Activated B cell treated with CpG ODN at 0.5 μM for 24 hours (primary cell): ENCODE measurements at places on chromosomes 2 and 18.

DNA sequence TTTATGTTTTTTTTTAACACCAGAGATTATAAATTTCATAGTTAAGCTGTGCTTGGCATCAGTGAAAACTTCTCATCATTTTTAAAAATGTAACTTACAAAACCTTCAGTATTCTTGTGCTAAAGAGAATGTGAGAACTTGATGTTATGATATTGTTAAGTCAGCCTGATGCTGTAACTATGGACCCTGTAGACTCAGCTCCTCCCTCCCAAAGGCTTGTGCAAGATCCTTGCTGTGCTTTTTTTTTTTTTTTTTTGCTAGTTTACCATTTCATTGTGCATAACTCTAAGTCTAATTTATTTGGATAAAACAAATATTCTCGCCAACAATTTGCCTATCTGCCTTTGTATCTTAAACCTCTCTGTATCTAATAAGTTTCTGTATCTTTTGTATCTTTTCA lies 12.9 kb upstream of the TFPI start:
- no peak for DNase-seq

DNA sequence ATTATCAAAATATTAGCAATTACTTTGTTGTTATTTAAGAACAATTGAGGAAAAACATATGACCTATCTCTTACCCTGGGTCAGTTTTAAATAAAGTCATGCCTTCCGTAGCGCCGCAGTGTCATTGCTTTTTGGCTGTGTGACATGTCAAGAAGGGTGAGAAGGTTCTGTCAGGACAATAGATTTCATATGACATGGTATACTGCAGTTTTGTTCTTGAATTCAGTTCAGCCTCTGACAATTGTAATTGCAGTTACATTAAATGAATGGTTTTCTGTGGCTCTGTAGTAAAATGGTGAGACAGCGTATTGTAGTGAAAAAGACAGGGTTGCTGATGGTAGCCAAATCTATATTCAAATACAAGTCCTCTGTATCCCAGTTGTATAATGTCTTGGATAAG lies 307.2 kb downstream of the CDH2 start:
- DNase-seq, result no peak

DNA sequence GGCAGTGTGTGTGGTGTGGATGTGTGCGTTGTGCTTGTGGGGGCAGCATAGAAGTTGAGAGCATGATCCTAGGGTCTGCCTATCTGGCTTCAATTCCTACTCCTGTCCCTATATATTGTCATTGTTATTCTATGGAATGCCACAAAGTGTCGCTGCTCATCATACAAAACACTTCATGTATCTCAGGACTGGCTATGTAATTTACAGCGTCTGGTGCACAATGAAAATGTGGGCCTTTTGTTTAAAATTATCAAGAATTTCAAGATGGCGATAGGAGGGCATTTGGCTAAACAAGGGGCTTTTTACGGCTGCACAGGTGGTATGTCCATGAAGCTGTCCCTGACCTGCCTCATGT lies 3.4 kb downstream of the SERPINB2 start:
- DNase-seq, result no peak

DNA sequence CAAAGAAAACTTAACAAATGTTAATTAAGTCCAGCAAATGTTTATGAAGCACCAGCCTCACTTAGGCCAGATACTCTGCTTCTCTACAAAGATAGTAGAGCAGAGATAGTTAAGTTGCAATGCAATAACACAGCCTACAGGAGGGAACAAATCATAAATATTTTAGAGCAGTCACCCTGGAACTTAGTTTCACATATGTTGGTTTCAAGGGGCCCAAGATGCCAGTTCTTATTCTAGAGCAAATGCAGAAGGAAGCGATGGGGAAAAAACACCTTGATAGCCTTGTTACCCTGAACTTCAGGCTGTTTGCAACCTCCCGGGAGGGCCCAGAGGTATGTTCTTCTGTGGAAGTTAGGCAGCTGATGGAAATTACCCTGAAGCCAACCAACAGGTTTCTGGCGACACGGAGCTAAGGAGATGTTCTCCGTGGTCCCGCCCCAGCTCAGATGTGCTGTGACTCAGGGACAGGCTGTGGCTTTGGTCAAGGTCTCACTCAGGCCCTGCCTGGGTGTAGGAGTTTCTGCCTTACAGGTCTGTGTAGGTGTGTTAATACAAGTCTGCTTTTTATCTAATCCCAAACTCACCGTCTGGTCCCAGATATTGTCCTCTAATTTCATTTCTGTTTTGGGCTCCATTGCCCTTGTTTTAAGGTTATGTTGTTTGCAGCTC lies 3.8 kb downstream of the CTIF start:
- no peak for DNase-seq

DNA sequence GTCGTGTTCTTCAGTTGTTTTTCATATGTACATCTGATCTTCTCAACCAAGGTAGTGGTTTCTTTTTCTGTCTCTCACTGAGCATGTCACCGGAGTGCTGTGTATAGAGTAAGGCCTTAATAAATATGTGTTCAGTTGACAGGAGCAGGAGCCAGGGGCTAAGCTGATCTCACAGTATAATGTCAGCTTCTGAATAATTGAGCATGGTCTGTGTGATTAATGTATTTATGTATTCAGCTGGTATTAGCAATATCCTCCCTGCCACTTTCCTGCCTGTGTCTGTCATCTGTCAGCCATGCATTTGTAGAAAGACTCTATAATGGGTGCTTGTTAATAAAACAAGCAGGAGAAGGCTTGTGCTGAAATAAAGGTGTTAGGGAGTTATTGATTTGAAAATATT lies 198.9 kb downstream of the ADCYAP1 start:
- no peak for DNase-seq

- no peak for DNase-seq
These were observed 827.0 kb downstream of the BCL11A start for GRCh38 chr2:59726228-59727120.

GRCh38 chr2:100615886-100616285 lies 53.1 kb downstream of the PDCL3 start:
- DNase-seq, result no peak

GRCh38 chr2:155653176-155653575 lies 679.3 kb downstream of the NR4A2 start:
- DNase-seq, result no peak

DNA sequence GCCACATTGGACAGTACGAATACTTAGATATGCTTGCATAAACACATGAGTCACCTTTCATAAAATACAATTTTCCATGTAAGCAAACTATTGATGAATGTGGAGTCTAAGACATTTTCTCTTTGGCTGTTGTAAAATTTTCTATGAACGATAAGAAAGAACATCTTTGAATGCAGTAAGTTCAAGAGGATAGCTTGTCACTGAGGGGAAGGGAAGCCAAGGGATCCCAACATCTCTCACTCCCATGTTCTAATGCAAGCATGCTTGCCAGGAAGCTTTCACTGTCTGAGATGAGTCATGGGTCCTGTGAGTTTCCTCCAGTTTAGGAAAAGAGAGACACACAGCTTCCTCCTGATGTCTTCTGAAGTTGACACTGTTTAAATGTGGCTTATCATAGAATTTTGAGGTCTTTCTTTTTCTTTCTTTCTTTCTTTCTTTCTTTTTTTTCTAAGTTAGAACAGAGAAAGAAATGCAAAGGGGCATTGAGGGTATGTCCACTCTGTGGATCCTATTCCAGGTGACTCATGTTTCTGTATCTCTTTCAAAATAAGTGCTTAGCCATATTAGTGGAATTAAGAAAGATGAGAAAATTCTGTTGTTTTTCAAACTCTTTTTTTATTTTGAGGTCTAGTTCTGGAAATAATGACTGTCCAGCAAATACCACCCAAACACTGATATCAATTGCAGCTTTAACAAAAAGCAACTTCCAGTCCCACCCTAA lies 146.6 kb downstream of the RDH14 start:
- DNase-seq, result no peak

GRCh38 chr2:167749016-167749415 lies 498.4 kb downstream of the STK39 start:
- no peak for DNase-seq
